ENCODE measurements at places on chromosomes 11 and 22.
A peak's percentile ranks its signal among the peaks of the same experiment; 100 is the strongest.

DNA sequence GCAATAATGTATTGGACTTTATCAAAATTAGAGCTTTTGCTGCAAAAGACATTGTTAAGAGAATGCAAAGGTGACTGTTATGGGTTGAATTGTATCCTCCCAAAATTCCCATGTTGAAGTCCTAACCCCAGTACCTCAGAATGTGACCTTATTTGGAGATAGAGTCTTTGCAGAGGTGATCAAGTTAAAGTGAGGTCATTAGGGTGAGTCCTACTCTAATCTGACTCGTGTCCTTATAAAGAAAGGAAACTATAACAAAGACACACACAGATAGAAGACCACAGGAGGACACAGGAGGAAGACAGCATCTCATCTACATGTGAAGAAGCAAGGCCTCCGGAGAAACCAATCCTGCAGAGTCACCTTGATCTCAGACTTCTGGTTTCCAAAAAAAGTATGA, 1011.2 kb downstream of the TBC1D22A start:
- no peak for DNase-seq

GRCh38 chr11:11262171-11262920, 90.7 kb downstream of the CSNK2A3 start:
- no peak for DNase-seq

DNA sequence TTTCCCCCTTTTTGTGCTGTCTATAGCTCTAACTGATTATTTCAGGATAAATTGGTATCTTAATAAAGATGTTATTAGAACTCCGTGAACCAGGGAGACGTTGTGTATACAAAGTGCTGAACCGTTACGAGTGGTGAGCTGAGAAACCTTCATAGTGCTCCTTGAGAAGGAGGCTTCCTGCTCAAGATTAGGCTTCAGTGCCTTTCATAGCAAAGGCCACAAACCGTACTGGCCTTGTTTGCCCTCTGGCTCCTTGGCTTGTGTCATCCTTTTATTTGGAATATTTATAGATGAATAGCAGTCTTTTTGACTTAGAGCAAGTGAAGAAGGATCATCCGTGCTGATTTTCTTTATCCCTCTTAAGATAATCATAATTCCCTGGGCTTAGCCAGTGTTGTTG, 16.3 kb downstream of the EIF3L start:
- no peak for DNase-seq

DNA sequence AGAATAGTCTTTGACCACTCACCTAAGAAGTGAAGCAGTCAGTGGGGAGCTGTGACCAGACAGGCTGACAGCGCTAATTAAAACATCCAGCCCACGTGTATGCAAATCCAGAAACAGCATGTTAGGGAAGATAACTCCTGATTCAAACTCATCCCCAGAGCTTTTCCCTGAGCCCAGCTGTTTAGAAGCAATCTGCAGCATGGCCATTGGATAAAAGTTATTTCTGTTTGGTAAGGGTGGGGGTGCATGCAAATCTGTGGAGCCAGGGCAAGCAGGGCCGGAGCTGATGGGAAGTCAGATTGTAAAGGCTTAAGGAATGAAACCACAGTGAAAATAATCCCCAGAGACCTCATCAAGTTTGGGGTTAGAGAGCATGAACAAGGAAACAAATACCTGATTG, 247.9 kb upstream of the KIRREL3 start:
- DNase-seq, result no peak

DNA sequence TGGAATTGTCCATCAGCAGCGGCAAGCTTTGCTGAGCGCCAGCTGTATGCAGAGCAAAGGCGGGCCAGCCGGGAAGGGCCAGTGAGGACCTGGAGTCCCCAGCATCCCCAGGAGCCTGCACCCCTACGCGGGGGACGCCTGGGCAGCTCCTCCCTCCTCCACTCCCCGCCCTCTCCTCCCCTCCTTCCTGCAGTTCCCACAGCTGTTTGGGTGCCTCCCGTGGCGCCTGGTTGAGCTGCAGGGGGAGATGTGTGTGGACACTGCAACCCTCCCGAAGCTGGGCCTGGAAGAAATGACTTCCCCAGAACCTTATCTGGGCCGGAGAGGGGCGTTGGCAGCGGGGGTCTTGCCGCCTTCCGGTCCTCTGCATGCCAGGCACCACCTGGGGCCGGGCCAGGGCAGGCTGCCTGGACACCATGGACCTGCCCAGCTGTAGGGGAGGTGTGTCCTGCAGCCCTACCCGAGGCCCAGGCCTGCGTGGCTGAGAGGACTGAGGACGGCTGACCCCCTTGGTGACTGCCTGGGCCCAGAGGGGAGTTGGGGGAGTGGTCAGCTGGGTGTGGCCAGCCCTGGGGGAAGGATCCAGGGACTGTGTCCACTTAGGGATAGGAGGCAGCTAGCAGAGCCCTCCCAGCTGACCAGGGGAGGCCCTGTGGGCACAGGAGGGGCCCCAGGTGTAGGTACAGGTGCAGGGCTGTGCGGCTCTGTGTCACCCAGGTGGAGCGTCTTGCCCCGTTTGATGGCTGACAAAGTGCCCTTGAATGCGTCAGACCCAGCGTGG, 16.8 kb upstream of the MUC6 start:
- DNase-seq, result peak; percentile 13

- DNase-seq, result peak; percentile 11
Measured at GRCh38 chr11:111097191-111097590, 148.3 kb upstream of the POU2AF2 start.

DNA sequence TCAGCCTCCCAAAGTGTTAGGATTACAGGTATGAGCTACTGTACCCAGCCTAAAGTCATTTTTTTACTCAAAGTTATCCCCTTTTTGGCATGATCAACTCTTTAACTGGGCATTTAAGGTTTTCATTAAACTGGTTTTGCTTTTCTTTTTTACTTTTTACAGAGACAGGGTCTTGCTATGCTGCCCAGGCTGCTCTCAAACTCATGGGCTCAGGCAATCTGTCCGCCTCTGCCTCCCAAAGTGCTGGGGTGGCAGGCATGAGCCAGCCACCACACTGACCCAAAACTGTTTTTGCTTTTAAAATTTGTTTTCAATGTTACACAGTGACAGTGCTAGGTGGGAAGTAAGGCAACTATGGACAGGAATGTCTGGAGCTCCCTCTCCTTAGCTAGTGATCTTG, 3.9 kb upstream of the ZBED5 start:
- DNase-seq, result no peak

DNA sequence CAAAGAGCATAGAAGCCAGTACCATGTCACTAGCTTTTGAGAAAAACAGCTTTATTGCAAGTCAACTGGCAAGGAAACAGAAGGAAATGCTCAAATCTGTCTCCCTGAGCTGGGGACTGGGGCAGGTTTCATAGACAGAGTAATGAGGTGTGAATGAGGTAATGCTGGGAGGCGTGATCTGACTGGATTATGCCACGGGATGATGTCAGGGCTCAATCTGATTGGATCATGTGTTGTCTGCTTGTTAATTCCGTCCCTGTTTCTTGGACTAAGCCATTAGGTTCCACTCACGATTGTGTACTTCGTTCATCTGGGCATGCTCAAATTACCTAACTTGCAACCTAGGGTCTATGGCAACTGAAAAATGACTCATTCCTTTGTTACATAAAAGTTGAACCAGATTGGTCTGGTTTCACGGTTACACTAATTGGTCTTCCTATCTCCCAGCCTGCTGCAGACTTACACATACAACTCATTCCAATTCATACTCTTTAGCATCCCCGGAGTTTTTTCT, 20.2 kb upstream of the OR10A5 start:
- DNase-seq, result no peak

GRCh38 chr11:14544611-14545010, 24.4 kb upstream of the PSMA1 start:
- peak; percentile 57 for DNase-seq

GRCh38 chr11:3823303-3823702, 14.9 kb downstream of the PGAP2 start:
- no peak for DNase-seq

GRCh38 chr11:75503531-75504099, 22.1 kb downstream of the GDPD5 start:
- no peak for DNase-seq

GRCh38 chr11:24078018-24078417, 418.8 kb upstream of the LUZP2 start:
- DNase-seq, result no peak

DNA sequence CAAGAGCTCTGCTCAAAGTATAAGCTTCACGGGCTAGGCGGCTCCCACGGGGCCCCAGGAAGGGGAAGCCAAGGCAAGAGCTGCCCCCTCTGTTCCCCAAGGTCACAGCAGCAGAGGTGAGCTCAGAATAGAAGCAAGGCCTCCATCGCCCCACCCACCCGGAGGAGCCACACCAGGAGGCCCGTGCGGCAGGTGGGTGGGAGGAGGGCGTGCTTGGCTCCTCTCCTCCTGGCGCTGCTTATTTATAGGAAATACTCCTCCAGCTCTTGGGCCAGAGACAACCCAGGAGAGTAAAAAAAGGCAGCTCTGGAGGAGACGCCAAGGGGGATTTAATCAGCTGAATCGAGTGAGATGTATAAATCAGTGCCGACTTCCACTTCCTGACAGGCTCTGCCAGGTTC, 87.8 kb downstream of the FEZ1 start:
- DNase-seq, result no peak

DNA sequence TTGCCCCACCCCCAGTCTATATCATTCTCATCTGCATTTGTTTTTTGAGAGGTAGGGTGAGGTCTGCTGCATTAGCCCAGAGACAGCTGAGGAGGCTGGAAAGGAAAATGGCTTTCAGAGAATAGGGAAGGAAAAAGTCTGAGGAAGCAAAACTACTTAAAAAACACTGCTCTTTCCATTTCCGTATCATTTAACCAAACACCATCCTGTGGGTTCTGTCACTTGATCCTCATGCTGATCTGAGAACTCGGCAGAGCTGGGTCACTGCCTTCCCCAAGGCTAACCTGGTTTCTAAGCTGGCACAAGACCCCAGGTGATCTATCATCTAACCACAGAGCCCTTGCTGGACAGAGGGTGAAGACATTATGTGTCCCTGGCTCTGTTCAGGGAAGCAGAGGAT, 1.2 kb downstream of the FOLR2 start:
- DNase-seq, result peak; percentile 64

GRCh38 chr11:108620958-108621772, 27.6 kb upstream of the EXPH5 start:
- peak; percentile 11 for DNase-seq

- DNase-seq, result no peak
Measured at GRCh38 chr11:128902515-128903066, 11.4 kb downstream of the KCNJ5 start.

Data from common myeloid progenitor, CD34-positive (primary cell).